ENCODE measurements at places on chromosomes 3 and 15. TPM values are rescaled to one million over a fixed set of nuclear protein-coding genes. Genes with fewer than 3 reads are reported as not detected.

DNA sequence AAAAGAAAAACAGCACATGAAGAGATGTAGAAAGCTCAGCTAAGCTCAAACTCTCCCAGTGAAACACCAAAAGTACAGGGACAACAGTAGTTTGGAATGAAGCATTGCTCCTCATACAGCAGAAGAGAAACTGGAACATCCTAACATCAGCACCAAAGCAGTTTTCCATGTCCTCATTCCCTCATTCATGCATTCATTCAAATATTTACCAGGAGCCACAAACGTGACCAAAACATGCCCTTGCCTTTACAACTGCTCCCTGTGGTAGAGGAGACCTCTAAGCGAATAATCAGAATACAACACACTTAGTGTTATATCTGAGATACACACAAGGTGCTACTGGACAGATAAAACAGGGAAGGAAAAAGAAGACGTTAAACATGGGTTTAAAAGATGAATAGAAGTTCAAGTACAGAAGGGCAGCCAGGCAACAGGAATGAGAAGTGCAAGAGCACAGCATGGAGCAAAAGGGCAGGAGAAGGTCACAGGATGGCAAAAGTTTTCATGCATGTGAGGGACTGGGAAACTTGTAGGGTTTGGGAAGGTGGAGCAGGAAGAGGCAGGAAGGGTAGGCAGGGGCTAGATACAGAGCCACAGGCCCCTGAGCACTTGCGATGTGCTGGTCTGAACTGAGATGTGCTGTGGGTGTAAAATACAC, 58.5 kb upstream of the LMCD1 start:
- H3K27ac ChIP-seq: no peak overlapping the region
- no peak for DNase-seq
- no peaks in the 10 kb centered on the region for H3K36me3 ChIP-seq
- H3K27me3 ChIP-seq: no peaks in the 10 kb centered on the region
- no peak overlapping the region for H3K4me3 ChIP-seq

UNC13C gene
- total RNA-seq: not detected

GRCh38 chr15:60798821-60799220, 319.9 kb upstream of the ICE2 start:
- no peak overlapping the region for H3K4me3 ChIP-seq
- H3K4me1 ChIP-seq: no peaks in the 10 kb centered on the region
- no peak overlapping the region for H3K27ac ChIP-seq
- no peaks in the 10 kb centered on the region for H3K27me3 ChIP-seq
- H3K36me3 ChIP-seq: no peaks in the 10 kb centered on the region

DNA sequence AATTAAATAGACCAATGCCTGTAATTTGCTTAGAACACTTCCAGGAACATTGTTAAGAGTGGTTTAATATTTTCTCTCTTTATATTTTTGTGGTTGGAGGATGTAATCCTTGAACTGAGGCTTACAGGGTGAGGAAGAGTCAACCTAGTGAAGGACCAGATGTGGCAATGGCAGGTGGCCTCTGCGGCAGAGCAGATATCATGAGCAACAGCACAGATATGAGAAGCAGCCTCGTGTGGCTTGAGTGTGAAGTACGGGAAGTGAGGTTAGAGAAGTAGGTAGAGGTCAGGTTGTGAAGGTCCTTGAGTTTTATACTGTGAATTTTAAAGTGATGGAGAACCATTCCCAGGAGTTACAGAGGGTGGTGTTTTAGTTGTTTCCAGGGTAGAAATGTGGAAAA, 417.6 kb upstream of the SUCLG2 start:
- no peak for DNase-seq
- no peaks in the 10 kb centered on the region for H3K27me3 ChIP-seq

- no peaks in the 10 kb centered on the region for H3K36me3 ChIP-seq
- no peak for DNase-seq
- no peak overlapping the region for H3K4me3 ChIP-seq
- no peak overlapping the region for H3K27ac ChIP-seq
Measured at GRCh38 chr15:47460795-47461573, 256.3 kb upstream of the SEMA6D start.

DNA sequence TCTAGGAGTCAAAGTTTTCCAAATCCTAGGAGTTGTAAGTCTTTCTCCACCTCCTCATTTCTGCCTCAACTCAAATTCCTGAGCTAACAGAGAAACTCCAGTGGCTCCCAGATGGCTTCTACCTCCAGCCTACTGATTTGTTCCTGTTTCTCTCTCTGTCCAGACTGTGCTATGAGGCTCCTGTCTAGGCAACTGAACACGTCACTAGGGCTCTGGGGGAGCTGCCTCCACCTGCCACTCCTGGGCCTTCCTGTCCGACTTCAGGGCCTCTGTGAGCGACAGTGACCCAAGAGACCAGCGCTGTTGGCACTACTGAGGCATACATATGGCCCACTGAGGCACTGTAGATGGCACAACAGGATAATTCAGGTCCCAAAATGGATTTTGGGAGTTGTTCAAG, 71.4 kb downstream of the EXOG start:
- H3K4me1 ChIP-seq: no peaks in the 10 kb centered on the region
- no peak for DNase-seq
- H3K36me3 ChIP-seq: no peaks in the 10 kb centered on the region

- H3K27ac ChIP-seq: no peak overlapping the region
- no peaks in the 10 kb centered on the region for H3K36me3 ChIP-seq
- no peak overlapping the region for H3K4me3 ChIP-seq
- H3K4me1 ChIP-seq: no peaks in the 10 kb centered on the region
Measured at GRCh38 chr3:165389064-165389463, 192.9 kb upstream of the SLITRK3 start.

GRCh38 chr15:63940966-63941620, 105.2 kb downstream of the DAPK2 start:
- DNase-seq: no peak
- H3K27ac ChIP-seq: peak overlapping the region; percentile 46
- no peaks in the 10 kb centered on the region for H3K36me3 ChIP-seq
- no peaks in the 10 kb centered on the region for H3K4me1 ChIP-seq
- H3K4me3 ChIP-seq: no peak overlapping the region

MCF2L2 gene
- total RNA-seq: 4.1 TPM

Data from uterus (tissue), 4 donors.